ENCODE measurements at places on chromosomes 1 and 21.

- no peak for DNase-seq
These were observed 10.7 kb upstream of the CCN1 start for GRCh38 chr1:85569737-85570404.

GRCh38 chr1:175383239-175383638, 190.7 kb upstream of the KIAA0040 start:
- no peak for DNase-seq

DNA sequence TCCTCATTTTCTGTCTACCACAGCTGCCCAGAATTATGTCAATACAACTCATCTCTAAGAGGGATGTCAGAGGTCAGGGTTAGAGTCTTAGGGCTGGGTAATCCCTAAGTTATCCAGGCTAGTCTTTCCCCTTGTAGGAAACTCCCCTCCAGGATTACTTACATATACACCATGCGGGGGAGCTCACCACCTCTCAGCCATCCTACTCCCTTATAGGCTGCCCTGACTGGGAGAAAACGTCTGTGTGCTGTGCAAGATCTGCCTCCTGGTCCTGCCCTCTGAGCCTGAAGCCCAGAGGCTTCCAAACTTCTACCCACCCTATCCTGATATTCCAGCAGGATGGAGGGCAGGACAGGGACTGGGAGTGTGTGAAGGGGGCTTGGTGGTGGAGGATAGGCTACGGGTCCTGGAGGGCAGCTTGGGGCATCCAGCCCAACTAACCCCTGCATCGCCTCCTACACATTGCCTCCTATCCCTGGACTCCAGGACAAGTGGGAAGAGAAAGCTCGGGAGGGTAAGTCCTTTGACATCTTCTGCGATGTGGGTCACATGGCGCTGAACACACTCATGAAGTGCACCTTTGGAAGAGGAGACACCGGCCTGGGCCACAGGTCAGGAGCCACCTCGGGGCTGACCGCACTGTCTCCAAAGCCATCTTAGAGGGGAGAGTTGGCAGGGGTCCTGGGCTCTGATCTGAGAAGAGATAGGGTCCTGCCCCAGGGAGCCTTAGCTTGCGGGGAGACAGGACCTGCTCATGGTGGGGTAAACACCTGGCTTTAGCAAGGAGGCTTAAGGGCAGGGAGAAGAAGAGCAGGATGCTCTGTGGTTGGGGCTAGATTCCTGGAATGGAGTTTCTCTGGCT, 14.4 kb downstream of the CYP4B1 start:
- DNase-seq, result no peak

DNA sequence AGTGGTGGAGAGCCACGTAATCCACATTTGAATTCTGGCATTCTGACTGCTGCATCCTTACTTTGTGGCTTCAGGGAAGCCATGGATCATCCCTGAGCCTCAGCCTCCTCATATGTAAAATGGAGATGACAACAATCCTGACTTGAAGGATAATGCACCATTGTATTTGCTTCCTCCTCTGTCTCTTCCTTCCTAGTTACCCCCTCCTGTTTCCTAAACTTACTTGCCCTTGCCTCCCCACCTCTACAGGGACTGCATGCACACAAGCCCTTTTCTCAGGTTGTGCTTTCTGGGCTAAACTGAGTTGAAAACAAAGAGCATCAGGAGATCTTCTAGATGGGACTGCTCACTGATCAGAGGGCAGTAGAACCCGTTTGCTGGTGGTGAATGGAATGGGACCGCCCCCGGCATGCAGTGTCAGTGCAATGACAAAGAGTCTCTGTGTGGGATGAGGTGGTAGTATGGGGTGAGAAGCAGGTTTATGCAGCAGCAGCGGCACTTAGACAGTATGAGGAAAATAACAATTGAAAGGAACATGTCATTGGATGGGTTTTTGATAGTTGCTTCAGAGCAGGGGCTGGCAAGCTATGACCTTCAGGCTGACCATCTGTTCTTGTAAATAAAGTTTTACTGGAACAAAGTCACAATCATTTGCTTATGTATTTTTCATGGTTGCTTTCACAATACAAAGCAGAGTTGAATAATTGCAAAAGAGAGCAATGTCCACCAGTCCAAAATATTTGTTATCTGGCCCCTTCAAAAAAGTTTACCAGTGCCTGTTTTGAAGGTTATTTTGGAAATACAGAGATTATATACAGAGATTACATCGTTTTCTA, 6.1 kb upstream of the ADAMTS1 start:
- DNase-seq, result no peak

GRCh38 chr1:165880993-165881392, 53.6 kb downstream of the UCK2 start:
- DNase-seq, result no peak

GRCh38 chr1:36715797-36716196, 233.1 kb upstream of the CSF3R start:
- DNase-seq, result no peak

GRCh38 chr1:54815086-54815876, 14.2 kb upstream of the TTC22 start:
- no peak for DNase-seq

- DNase-seq, result no peak
These were observed 104.7 kb downstream of the SNX7 start for GRCh38 chr1:98766255-98766654.

DNA sequence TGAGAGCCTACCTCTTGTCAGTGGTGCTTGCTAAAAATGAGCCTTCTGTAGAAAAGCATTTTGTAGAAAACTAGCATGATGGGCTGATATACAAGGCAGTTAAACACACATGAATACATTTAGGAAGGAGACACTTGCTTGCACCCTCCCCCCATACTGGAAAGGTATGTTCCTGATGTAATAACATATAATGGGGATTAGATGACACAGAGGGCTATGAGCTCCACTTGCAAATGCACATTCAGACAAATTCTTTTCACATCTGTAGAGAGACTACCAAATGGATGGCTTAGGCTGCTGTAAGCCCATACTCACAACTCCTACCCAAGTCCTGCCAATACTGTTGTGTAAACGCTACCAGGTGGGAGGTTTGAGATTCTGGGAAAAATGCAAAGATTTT, 634.0 kb downstream of the SMYD3 start:
- no peak for DNase-seq

GRCh38 chr1:166127003-166127402, 39.8 kb downstream of the FAM78B start:
- DNase-seq, result no peak

GRCh38 chr1:243428084-243428483, 172.2 kb downstream of the SDCCAG8 start:
- no peak for DNase-seq

GRCh38 chr21:27423038-27423437, 456.1 kb upstream of the ADAMTS5 start:
- DNase-seq, result no peak

DNA sequence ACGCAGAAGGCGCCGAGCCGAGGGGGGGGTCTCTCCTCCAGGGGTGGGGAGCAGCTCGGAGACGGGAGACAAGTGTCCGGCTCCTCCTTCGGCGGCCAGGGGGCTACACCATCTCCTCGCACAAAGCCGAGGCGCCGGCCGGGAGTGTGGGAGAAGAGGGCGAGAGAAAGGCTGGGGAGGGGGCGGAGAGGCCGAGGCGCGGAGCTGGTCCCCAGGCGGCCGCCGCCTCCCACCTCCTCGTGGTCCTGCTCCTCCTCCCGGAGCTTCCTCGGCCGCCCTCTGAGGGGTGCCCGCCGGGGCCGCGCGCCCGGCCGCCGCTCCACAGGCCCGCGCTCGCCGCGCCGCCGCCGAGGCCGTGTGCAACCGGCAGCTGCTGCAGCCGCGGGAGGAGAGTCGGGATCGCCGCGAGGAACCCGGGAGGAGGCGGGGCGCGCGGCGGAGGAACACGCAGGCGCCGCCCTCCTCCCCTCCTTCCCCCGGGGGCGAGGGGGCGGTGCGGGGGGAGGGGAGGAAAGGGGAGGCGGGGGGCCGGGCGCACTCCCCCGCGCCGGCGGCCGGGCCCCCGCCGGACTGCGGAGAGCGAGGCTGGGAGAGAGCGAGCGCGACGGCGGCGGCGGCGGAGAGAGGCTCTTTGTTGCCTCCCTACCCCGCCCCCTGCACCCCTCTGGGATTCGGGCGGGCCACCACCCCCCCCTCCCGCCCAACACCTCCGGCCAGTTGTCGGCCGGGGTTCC, at the start of gene ENAH:
ENAH (minus strand) TSS at position 395 of the 734 bp plus-strand sequence. CDS start 433 bp downstream, outside the sequence.
- no peak for DNase-seq

- DNase-seq, result no peak
These were observed 230.1 kb downstream of the DUSP10 start for GRCh38 chr1:221511797-221512196.

DNA sequence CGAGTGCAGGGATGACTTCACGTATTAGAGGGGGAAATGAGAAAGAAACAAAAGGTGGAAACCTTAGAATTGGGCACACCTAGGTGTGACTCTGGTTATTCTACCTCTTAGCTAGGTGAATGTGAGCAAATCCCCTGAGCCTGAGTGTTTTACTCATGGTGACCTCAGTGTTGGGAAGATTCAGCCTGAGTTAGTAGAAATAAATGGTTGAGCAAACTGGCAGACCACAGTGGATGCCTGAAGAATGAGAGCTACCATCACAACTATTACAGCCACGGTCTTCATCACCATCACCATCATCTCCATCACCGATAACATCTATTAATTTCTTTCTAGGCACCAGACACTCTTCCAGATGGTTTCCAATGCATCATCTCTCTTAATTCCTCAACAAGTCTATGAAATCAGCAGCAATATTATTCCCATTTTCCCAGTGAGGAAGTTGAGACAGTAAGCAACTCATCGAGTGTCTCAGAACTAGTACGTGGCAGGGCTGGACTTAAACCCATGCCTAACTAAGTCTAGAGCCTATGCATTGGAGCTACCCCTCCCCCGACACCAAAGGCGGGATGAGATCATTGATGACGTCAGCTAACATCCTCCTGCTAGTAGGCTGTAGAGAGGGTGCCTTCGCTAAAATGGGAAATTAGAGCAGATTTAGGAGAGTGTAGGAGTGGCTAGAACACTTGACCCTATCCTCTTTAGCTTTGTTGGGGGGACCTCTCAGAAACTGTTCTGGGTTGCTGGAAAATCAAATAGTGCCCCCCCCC, 7.9 kb upstream of the KAZN start:
- DNase-seq, result no peak

DNA sequence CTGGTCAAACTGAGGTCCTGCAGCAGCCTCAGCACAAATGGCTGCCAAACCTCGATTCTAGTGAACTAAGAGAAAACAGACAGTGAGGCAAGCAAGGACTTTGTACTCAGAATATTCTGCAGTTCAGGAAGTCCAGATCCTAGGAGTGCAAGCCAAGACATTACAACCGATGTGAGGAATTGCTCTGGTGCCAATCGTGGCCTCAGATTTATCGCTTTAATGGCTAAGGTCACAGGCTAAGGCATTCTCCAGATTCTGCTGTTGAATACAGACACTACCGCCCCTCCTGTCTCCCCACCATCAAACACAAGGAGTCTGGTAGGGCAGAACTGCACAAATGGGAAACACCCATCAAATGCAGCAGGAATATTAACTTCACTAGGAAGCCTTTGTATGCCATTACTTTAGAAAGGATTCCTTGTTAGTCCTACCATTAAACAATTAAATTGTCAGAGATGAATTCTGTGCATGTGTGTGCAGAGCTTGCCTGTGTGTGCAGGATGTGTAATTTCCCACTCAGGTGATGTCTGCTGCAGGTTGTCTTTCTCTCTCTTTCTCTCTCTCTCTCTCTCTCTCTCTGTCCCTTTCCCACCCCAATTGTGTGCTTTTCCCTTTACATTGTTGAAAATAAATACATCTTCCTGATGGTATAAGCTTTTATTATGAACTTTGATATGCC, 9.2 kb upstream of the SERTAD4 start:
- DNase-seq, result no peak

DNA sequence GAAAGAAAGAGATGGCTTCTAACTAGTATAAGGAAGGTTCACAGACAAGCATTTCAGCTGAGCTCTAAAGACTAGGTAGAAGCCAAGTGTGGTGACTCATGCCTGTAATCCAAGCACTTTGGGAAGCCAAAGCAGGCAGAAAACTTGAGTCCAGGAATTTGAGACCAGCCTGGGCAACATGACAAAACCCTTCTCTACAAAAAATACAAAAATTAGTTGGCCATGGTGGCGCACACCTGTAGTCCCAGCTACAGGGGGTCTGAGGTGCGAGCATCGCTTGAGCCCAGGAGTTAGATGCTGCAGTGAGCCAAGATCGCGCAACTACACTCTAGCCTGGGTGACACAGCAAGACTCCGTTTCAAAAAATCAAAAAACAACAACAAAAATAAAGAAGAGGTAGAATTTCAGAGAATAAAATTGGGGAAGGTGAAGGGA, 27.8 kb downstream of the FBXO42 start:
- DNase-seq, result no peak

DNA sequence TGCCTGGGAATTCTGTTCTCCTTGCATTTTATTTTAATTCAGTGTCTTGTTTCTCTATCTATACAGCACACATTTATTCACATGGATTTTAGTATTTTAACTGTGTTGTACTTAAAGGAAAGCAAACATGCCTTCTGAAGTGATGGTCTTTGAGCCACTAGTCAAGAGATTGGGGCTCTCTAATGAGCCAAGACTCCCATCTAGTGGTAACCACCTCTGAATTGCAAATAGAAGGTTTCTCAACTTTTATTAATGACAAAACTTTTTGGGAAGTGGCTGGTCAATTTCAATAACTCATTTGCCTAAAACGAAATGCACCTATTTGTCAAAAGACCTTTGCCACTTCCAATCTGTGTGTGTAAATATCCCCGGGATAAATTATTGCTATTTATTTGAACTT, 199.6 kb downstream of the LTN1 start:
- DNase-seq, result no peak

DNA sequence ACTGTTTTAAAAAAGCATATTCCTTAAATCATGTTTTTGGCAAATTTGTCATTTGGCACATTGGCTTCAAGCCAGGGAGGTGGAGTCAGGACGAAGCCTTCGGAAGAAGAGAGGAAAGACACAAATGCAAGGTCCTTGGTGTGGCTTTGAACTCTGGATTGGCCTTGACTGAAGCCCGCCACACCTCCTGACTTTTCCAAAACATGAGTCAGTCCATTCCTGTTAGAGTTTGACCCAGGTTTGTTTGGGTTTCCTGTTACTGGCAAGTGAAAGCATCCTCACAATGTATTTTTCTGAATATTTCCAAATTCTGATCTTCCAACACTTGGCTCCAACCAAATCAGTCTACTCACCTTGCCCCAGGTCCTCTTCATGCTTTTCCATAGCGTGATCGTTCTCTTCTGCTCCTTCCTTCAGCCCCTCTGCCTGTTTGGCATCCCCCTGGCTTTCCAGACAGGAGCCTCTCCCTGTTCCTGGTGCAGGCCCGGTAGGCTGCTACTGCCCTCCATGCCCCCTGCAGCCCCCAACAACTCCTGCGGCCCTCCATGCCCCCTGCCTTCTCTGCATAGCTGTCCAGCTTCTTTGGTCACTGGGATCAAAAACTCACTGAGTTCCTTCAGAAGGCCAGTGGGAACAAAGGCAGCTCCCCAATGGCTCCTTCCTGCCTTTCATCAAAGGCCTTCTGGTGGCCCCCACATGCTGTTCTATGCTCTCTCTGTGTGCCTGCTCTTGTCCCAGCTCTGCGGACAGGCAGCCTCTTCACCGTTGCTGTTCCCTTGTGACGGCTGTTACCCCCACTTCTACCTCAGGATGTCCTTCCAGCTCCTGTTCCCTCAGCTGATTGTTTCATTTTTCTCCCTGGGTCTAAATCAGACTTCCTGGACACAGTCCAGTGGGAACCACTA, 30.4 kb upstream of the SLC30A1 start:
- DNase-seq, result no peak

GRCh38 chr1:81288689-81289088, 512.0 kb upstream of the ADGRL2 start:
- no peak for DNase-seq
